Stimulated activated CD4-positive, alpha-beta T cell treated with anti-CD3 and anti-CD28 coated beads, Interleukin-4, amount 100 ng/mL, for 24 hours (primary cell): ENCODE measurements at places on chromosomes 5 and 9.
A peak's percentile ranks its signal among the peaks of the same experiment; 100 is the strongest.

GRCh38 chr9:34375901-34376595, 650 bp downstream of the MYORG start:
- peak; percentile 33 for DNase-seq

DNA sequence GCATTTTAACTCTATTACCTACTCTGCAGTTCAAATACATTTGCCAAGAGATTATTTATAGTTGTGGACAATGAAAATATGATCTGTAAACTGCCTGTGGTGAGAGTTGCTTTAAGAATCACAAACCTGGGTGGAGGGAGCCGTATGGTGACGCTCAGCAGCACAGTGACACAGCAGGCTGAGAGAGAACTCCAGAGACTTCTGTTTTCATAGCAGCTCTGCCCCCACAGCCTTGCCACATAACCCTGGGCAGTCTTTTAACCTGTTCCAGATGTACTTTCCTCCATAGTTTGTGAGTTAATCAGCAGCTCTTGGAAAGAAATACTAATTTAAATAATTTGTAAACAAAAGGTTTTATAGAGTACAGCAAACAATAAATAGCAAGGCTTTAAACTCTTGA, 450.5 kb downstream of the ELAVL2 start:
- DNase-seq, result no peak

- DNase-seq, result no peak
These were observed 109.7 kb upstream of the RETREG1 start for GRCh38 chr5:16726538-16726946.

GRCh38 chr9:96417051-96417586, 1.1 kb downstream of the ZNF367 start:
- DNase-seq, result peak; percentile 92

DNA sequence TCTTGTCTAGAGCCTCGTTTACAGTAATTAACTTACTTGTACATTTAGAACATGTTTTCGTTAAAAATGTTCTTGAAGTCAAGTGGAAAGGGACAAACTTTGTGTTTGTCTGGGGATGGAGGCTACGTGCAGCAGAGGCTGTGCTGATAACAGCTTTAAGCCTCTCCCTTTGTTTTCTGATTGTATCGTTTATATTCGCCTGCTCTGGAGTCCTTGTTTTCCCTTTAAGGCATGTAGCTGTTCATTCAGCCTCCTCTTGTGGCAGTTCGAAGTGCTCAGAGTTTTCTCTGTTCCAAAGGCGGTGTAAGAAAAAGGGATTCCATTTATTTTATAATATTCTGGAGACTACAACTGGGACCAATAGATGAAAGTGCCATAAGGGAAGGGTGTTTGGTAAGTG, 1.9 kb downstream of the SLC36A1 start:
- DNase-seq, result no peak

DNA sequence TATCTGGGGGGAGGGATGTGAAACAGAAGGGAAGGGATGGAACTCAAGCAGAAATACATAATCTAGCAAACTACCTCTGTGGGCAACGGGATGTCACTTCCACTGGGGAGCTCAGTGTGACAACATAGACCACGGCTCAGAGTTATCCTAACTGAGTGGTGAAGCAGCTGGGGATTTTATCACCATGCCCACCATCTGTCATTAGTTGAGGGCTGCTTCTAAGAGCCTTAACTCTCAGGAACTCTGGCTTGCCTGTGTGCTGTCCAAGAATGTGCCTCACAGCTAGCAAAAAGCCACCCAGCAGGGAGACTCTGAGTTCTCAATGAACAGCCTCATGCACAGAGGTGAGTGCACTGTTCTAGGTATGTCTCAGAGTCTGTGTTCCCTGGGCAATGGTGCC, 90.6 kb upstream of the CXCL14 start:
- DNase-seq, result no peak

GRCh38 chr5:74424162-74424868, 216.2 kb downstream of the ENC1 start:
- DNase-seq, result no peak

DNA sequence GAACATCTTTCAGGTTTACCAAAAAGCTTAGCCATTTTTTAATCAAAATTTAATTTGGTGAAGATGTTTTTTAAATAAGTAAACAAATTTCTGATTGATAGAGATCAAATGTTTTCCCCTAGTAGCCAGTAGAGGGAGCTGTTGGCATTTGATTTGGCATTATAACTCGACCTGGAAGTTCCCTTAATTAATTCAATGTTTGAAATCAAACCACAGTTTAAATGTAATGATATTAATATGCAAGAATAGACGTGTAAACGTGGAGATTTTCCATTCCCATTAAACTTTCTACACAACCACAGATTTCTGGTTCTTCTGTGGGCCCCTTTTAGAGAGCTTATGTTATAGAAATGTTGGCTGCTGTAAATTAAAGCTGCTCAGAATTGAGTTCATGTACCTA, 148.1 kb upstream of the MPDZ start:
- DNase-seq, result no peak

DNA sequence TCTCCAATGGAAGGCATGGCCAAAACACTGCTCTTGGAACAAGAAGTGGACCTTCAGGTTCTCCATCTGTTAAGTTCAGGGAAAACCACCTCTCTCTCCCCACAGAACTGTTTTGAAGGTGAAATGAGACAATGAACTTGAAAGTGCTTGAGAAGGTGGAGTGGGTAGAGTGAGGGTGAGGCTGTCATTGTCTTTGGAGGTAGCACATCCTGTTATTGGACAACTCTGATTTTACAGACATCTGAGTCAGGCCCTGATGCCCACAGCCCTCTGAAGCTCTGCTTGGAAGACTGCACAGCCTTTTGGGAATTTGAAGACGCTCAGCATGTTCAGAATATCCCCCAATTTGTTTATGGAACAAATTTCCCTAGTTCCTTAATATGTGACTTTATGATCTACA, 27.6 kb upstream of the TEX48 start:
- no peak for DNase-seq

DNA sequence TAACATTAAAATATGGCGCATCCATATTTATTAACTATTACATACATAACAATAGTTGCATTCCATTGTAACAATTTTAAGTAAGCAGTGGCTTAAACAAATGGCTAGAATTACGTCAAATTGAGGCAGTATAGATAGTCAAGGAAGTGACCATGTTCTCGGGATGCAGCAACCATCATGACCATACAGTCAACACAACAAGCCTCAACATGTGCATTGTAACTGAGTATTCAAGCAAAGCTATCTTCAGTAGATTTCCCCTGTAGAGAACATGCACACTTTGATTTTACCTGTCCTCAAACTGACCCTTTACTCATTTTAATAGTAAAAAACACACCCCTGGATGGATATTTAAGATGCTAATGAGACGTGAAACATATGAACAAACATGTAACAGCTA, 356.4 kb downstream of the HINT1 start:
- DNase-seq, result no peak

- no peak for DNase-seq
These were observed 107.3 kb upstream of the APC start for GRCh38 chr5:112630246-112631009.

DNA sequence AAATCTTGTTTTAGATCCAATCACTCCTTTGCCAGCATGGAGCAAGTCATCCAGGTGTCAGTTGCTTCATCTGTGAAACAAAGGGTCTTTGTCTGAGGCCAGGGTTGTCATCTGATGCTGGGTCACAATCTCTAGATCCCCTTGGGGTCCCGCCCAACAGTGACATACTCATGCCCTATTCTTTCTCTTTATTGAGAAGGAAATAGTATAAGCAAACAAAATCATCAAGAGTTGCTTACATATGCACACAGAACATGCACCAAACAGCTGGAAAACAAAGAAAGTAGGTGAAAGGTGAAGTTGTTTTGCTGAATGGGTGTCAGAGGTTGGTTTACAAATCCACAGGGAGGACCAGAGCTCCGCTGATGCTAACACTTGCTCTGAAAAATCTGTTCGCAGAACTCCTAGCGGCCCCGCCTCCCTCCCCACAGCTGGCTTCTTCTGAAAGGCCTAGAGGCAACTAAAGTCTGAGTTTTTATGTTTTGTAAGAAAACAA, 106.1 kb upstream of the SLC44A1 start:
- DNase-seq, result no peak

DNA sequence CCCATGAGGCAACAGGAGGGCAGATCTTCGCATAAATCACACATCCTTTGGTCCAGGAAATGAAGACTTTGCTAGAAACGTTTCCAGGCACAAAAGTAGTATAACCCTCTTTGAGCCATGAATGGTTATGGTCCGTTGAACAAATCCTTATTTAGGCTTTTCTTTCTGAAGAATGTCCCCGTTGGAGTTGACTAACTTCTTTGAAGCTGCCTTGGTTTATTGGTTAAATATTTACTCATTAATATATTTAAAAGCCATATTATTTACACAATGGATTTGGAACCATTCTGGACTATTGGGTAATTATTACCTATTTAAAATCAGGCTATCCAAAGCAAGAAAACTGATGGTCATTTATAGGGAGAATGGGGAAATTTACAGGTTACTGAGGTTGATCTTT, 347.6 kb upstream of the SLC30A5 start:
- DNase-seq, result no peak

DNA sequence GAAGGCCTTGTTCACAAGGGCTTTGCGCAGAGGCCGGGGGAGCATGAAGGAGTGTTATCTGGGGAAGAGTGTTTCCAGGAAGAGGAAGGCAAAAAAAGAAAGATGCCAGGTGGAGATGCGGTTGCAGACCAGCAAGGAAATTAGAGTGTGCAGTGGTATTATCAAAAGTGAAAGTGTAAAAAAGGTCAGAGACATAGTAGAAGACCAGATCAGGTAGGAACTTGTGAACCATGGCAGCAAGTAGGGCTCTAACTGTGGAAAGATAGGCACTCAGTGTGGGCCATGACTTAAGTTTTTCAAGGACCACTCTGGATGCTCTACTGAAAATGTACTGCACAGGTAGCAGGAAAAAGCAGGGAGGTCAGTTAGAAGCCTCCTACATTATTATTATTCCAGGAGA, 90.1 kb upstream of the SPOCK1 start:
- no peak for DNase-seq

DNA sequence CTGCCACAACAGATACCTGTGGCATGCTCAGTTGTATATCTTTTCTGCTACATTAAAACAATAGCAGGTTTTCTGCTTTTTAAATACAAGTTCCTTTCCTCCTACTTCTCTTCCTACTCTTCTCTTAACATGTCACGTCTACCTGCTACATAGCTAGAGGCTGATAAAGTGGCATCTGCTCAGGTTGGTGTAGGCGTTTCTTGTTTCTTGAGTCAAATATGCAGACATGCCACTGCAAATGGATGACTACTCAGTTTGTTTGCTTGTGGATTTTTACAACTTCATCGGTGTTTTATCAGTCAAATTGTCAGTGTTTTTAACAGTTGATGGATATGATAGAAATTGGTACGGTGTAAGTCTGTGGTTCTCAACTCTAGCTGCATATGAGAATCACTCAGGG, 525.7 kb downstream of the TLE4 start:
- DNase-seq, result no peak

DNA sequence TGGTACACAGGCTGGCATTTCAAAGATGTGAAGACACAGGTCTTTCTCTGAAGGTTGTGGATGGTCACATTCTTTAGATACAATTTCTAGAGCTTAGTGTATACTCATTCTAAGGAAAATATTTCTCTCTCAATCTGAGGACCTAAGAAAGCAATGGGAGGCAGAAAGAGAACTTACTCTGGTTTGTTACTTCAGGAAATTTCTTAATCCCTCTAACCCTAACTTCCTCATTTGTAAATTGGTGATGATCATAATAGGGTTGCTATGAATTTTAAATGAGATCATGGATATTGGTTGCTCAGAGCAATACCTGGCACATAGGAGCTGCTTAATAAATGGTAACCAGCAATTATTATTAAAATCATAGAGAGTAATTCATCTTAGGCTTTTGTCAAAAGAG, 22.1 kb downstream of the FAM170A start:
- DNase-seq, result no peak

DNA sequence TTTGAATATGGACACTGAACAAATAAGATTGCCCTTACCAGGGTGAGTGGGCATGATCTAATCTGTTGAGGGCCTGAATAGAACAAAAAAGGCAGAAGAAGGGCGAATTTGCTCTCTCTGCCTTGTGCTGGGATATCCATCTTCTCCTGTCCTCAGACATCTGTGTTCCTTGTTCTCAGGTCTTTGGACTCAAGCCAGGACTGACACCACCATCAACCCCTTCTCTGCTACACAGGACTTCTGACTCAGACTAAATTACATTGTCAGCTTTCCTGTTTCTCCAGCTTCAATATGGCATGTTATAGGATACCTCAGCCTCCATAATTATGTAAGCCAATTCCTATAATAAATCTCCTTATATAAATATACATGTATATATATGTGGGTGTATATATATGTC, 40.8 kb upstream of the SLCO6A1 start:
- no peak for DNase-seq

GRCh38 chr9:135087899-135088347, 455 bp downstream of the OLFM1 start:
- no peak for DNase-seq

- no peak for DNase-seq
These were observed 16.3 kb downstream of the GALNT12 start for GRCh38 chr9:98823666-98824334.

DNA sequence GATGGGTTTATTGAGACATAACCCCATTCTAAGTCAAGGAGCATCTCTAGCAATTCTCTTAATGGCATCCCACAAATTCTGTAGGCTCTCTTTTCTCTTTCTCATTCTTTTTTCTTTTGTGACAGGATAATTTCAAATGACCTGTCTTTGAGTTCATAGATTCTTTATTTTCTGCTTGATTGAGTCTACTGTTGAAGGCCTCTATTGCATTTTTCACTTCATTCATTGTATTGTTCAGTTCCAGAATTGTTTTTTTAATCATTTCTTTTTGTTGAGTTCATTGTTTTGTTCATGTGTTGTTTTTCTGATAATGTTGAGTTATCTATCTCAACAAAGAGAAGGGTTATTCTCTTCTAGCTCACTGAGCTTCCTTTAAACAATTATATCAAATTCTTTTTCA, 144.7 kb upstream of the IL12B start:
- DNase-seq, result no peak

DNA sequence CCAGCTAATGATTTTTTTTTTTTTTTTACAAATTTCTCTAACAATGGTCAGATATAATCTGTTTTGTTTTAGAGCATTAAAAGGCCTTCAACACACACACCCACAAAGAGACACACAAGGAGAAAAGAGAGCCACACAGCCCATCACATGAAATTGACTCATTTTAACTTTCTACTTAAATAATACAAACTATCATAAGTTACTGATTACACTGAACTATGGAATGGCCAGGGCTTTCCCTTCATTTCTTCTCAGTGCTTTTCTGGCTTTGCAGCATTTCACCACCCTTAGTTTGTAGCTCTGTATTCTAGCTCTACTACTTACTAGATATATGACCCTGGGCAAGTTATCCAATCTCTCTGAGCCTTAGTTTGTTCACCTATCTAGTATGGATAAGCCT, 13.2 kb downstream of the REEP5 start:
- DNase-seq, result no peak
